ENCODE measurements at places on chromosomes 5 and 9.

GRCh38 chr5:156475182-156476157 lies 148.5 kb downstream of the SGCD start:
- no peak for DNase-seq

- no peak for DNase-seq
Measured at GRCh38 chr5:6750142-6750840, 37.1 kb downstream of the TENT4A start.

GRCh38 chr9:137293482-137294090 lies 8.5 kb downstream of the NRARP start:
- no peak for DNase-seq

DNA sequence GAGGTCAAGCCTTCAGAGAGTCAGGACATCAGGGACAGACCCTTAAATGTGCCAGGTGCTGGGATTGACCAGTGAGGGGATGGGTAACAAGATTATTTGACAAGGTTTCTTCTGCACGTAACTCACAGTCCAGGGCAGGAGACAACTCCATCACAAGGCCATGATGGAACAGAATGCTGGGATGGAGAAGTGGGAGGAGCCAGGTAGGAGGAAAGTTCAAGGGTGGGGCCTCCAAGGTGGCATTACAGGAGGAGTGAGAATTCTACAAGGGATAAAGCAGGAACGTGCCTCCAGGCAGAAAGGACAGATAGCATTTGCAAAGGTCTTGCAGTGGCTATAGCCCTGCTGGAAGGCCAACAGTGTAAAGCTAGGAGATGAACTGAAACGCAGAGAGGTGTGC lies 102.2 kb downstream of the FGF18 start:
- DNase-seq, result no peak

DNA sequence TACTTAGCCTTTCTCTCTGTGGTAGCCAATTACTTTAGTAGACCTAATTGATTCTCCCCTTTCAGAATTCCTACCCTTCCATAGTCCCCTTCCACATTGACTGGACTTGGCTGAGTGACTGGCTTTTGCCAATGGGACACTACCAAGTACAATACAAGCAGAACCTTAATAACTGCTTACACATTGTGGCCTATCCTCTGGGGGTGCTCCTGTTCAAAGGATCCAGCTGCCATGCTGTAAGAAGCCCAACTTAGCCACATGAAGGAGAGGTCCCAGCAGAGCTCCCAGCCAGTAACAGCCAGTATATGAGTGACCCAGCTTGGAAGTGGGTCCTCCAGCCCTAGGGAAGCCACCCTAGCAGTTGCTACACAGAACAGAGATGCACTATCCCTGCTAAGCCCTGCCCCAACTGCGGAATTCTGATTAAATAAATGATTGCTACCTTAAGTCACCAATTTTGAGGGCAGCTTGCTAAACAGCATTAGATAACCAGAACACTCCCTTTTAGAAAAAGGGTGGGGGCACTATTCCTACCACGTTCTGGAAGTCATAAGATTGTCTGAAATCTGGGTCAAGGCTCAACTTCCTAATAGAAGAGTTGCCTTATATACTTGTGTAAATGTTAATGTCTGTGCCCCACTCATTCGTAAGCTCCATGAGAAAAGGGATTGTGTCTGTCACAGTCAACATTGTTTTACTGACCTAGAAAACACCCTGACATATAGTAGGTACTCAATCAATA lies 11.1 kb upstream of the APTX start:
- no peak for DNase-seq

GRCh38 chr5:121174351-121174750 lies 677.3 kb upstream of the FTMT start:
- no peak for DNase-seq

GRCh38 chr5:97844797-97845196 lies 661.8 kb upstream of the RIOK2 start:
- DNase-seq, result no peak

DNA sequence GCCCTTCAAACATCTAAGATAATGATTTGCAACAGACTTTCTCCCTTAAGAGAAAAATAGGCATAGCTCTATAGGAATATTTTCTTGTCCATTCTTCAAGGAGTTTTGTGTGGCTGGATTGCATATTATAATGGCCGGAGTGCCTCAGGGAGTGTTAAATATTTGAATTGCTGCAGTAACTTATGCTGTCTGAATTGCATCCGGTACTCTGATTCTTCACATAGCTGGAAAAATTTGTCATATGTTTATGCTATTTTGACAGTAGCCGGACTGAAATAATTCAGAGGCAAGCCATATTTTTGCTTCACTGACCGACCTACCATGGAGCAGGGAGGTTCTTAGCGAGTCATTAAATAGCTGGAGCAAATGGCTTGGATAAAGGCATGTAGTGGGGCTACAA lies 621.0 kb downstream of the ACTL7B start:
- DNase-seq, result no peak

- no peak for DNase-seq
Measured at GRCh38 chr5:41707853-41708603, 162.2 kb downstream of the OXCT1 start.

DNA sequence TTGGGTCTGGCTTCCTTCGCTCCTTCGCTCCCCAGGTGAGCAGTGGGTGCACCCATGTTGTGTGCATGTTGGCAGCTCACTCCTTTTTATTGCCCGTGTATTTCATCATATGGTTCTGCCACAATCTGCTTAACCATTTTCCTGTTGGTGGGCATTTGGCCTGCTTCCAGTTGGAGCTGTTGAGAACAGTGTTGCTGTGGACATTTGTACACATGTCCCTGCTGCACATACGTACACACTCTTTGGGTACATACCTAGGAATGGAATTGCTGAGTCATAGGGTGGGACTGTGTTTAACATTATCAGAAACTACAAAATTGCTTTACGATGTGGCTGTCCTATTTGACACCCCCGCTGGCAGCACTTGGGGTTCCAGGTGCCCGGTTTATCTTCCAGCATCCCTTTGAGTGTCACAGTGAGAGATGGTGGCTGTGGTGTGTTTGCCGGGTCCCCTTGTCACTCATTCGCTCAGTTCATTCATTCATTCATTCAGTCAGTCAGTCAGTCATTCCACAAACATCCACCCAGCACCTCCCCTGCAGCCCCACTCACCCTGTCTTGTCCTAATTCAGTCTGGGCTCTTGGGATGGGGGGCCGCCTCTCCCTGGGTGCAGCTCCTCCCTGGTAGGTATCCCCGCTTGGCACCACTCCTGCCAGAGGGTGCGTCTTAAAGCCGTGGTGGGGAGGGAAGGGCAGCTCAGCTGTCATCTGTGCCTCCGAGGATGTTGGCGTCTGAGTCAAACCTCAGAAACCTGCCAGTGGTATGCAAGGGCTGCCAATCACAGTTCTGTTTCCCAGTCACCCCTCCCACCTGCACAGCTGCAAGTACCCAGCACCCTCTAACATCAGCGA lies 7.9 kb upstream of the FIBCD1 start:
- DNase-seq, result no peak

GRCh38 chr9:93030642-93031628 lies 27.6 kb upstream of the SUSD3 start:
- no peak for DNase-seq

GRCh38 chr5:83846624-83847350 lies 126.1 kb upstream of the HAPLN1 start:
- DNase-seq, result no peak

- DNase-seq, result no peak
Measured at GRCh38 chr5:107954254-107954653, 283.5 kb upstream of the EFNA5 start.

DNA sequence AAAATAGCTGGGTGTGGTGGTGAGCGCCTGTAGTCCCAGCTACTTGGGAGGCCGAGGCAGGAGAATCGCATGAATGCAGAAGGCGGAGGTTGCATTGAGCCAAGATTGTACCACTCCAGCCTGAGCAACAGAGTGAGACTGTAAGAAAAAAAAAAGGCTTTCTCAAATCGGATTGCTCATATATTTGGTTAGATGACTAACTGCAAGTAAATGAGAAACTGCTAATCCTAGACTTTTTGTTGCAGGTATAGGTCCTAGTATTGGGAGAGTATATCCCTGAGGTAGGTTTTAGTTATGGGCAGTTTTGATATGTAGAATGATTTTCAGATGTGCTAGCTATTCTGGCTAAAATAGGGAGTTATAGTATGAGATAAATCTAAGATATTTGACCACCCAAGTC lies 944.8 kb downstream of the DNAH5 start:
- no peak for DNase-seq

DNA sequence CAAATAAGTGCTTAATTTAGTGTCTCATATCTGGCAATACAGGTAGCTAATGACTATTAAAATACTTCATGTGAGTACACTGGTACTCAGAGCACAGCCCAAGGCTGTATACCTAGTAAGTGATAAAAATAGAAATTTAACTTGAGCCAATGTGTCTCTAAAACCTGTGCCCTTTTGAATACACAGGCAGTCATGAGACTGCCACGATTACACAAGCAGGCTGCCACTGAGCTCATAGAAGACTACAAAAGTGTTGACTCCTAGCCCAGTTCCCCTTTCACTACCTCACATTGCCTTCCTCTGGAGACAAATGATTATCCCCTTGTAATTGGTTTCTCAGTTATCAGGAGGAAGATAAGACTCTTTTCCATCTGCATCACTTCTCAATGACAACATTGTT lies 66.3 kb upstream of the PAPPA start:
- no peak for DNase-seq

DNA sequence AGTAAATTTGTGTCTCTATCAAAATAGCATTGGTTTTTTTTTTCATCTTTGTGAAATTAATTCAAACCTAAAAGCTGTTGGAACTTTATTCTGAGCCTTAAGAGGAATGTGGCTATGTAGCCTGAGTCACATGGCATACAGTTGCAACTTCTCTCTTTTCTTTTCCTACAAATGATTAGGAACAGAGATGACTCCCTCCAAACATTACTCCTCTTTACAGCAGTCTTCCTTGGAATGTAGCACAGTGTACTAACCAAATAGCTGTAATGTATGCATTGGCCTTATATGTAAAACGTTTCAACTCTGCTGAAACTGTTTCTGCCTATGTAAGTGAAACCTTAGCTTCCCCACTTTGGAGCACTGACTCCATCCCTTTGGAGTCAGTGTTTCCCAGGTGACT lies 100.9 kb upstream of the MAP1B start:
- no peak for DNase-seq

GRCh38 chr5:97115932-97116331 lies 26.5 kb downstream of the LIX1 start:
- DNase-seq, result no peak

GRCh38 chr5:176716320-176716719 lies 69.0 kb downstream of the TSPAN17 start:
- DNase-seq, result no peak

DNA sequence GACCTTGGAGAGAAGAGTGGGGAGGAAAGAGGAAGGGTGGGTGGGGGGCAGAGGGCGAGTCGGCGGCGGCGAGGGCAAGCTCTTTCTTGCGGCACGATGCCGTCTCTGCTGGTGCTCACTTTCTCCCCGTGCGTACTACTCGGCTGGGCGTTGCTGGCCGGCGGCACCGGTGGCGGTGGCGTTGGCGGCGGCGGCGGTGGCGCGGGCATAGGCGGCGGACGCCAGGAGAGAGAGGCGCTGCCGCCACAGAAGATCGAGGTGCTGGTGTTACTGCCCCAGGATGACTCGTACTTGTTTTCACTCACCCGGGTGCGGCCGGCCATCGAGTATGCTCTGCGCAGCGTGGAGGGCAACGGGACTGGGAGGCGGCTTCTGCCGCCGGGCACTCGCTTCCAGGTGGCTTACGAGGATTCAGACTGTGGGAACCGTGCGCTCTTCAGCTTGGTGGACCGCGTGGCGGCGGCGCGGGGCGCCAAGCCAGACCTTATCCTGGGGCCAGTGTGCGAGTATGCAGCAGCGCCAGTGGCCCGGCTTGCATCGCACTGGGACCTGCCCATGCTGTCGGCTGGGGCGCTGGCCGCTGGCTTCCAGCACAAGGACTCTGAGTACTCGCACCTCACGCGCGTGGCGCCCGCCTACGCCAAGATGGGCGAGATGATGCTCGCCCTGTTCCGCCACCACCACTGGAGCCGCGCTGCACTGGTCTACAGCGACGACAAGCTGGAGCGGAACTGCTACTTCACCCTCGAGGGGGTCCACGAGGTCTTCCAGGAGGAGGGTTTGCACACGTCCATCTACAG lies 760 bp downstream of the NPR3 start:
- peak; percentile 12 for DNase-seq

DNA sequence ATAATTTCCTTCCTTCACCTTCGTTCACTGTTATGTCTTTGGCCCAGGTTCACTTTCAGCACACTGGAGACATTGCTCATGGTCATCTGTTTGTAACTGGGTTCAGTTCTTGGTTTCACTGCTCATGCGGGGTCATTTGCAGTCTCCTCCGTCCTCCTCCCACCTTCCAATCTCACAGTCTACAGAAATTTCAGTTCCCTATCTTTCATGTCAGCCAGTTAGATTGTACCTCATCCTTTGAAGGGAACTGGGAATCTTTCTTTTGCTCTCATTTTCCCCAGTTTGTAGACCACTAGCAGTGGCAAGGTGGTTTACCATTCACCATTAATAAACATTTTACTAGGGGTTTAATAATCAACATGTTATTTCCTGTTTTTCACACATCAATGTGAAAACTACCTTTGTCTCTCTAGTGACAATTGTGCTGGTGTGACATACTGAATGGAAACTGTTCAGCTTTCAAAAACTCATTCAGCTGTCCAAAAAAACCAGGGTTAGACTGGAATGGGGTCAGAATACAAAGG lies 100.9 kb upstream of the IL6ST start:
- DNase-seq, result no peak

- DNase-seq, result no peak
Measured at GRCh38 chr9:109026306-109026705, 13.0 kb upstream of the CTNNAL1 start.

DNA sequence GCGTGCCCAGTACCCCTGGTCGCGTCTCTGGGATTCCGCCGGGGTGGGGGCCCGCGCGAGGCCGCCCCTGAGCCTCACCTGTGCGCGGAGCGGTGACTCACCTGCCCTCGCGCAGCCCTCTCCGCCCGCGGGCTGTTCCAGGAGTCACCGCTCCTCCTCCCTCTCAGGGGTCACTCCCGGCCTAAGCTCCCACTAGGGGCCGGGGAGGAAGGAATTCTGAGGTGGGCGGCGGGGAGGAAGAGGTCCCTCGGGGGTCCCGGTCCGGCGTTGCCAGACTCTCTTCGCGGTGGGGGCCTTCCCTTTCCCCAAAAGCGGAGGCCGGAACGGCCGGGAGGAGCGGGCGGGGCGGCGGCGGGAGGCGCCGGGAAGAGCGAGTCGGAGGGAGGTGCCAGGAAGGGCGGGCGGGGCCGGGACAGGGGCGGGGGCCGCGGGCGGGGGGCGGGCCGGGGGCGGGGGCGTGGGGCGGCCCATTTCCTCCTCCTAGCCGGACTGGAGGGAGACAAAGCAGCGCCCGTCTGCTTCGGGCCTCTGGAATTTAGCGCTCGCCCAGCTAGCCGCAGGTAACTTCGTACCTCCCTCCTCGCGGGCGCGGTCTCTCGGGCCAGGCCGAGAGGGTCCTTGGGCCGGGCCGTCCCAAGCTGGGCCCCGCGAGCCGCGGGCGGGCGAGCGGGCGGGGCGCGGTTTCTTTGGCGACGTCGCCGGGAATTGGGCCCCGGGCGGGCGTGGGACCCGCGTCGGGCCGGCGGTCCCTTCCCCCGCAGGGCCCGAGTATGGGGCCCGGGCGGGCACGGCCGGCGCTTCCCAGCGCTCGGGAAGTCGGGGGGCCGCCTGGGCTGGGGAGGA lies at the start of gene CTNNA1:
Gene CTNNA1, plus strand, starts transcription at position 475 of the 843 bp plus-strand sequence. CDS start 28,500 bp downstream, outside the sequence.
- peak; percentile 49 for DNase-seq

- DNase-seq, result no peak
Measured at GRCh38 chr9:110340306-110340705, 2.6 kb upstream of the TXNDC8 start.

- DNase-seq, result no peak
Measured at GRCh38 chr9:132201780-132202703, 40.2 kb downstream of the NTNG2 start.

GRCh38 chr9:127867356-127868277 lies 9.9 kb downstream of the AK1 start:
- DNase-seq, result no peak
